ENCODE measurements at places on chromosomes 6 and 20.

DNA sequence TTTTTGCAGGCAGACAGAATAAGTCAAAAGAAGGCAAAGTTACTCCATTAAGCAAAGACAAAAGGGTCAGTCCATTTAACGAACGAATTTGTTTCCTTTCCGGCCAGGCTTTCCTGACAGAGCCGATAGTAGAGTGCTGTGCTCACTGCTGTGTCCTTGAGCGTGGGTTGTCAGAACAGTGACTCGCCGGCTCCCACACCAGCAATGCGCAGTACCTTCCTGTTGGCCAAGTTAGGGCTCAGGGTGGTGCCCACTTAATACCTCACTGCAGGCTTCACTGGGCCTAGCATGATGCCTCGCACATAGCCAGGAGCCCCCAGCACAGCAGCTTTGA is 294.7 kb downstream of the FOXC1 start:
- no peak for DNase-seq

DNA sequence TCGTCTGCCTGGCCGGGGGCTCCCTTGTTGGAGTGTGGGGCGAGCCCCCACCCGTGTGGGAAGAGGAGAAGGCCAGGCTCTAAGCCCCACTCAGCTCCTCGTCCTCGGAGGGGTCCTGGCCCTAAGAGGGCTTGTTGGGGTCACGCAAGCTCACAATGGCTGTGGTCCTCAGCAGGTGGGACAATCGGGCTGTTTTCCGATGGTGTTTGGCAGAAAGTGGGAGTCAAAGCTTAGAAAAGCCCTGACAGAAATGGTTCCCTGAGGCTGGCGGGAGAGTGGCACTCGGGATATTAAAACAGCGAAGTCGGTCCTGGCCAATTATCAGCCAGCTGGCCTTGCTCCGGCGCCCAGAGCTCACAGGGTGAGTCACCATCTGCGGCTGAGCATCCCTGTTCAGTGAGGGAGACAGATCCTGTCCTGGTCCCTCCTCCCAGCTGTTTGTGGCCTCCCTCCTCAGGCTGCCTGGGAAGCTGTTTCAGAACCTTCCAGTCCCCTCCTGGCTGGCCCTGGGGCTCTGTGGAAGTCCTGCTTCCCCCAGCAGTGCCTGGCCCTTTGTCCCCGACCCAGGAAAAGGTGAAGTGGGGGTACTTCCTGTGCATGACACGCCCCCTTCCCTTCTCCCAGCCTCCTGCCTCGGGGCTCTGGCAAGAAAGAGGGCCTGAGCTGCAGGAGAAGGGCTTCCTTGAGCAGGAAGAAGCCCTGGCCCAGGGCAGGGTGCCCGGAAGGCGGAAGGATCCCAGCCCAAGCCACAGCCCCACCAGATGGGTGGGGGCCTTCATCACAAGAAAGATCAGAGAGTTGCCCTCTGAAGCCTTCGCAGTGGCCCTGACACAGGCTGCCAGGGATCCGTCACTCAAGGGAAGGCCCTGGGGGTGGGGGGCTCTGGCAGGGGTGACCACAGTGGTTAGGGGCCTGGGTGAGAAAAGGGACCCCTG is 53.6 kb upstream of the BHLHE23 start:
- DNase-seq, result no peak

GRCh38 chr20:9388160-9388812 is 126.1 kb upstream of the LAMP5 start:
- no peak for DNase-seq

- no peak for DNase-seq
Measured at GRCh38 chr6:3560211-3560610, 103.4 kb upstream of the SLC22A23 start.

DNA sequence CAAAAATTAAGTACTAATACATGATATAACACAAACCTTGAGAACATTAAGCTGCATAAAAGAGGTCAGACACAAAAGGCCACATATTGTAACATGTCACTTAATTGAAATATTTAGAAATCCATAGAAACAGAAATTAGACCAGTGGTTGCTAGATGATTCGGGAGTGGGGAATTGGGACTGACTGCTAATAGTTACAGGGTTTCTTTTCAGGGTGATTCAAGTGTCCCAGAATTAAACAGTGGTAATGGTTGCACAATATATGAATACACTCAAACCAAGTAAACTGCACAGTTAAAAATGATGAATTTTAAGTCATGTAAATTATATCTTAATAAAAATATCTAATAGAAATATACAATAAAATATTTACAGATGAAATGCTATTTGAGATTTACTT is 174.5 kb downstream of the WDR27 start:
- no peak for DNase-seq

- DNase-seq, result no peak
Measured at GRCh38 chr20:1752045-1752444, 94.5 kb upstream of the SIRPG start.

GRCh38 chr6:163327165-163327880 is 87.2 kb upstream of the QKI start:
- no peak for DNase-seq

DNA sequence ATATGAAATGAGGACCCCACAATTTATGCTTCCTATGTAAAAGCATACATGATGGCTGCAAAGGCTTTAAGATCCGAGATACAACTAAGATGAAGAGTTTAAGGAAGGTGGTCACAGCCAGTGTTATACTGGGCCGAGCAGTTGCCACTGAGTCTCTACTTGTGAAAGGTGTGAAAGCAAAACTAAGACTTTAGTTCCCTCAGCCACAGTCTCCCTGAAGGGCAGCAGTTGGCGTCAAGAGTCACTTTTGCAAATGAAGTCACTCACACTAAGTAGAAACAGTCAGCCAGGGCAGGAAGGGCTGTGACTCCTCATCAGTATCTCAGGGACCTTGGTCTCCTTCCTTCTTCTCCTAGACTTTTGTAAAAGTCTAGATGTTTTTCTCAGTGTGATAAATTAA is 191.6 kb upstream of the MCHR2 start:
- DNase-seq, result no peak

DNA sequence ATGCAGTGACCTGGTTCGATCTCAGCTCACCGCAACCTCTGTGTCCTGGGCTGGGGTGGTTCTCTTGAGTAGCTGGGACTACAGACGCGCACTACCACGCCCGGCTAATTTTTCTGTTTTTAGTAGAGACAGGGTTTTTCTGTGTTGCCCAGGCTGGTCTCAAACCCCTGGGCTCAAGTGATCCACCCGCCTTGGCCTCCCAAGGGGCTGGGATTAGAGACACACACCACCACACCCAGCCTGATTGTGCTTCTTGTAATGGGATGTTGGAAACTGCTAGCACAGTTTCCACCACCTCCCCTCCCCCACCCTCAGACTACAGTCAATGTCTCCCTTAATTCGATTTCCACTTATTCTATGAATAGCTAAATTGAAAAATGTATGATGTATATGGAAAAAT is 22.6 kb upstream of the DSP start:
- no peak for DNase-seq

DNA sequence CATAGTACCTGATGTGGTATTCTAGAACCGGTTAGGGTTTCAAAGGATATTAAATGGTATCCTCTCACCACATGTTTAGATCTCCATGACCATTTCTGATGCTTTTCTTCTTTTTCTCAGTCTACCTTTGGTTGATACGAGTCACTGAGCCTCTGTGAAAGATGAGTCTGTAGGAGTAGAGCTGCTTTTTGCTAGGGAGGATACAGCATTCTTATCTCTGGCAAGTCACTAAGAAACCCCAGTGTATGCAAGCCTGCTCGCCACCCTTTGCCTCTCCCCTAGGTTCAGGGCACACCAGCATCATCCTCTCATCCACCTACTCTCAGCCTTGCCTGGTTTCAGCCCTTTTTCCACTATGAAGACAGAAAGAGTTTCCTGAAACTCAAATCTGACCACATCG is 89.9 kb downstream of the MTFR2 start:
- no peak for DNase-seq

GRCh38 chr6:89675949-89676748 is 37.6 kb upstream of the LYRM2 start:
- no peak for DNase-seq

Data from activated CD4-positive, alpha-beta T cell treated with anti-CD3 and anti-CD28 coated beads, Interleukin-2, amount 50 U/mL, for 24 hours (primary cell).